ENCODE measurements at places on chromosomes 1 and 21. TPM values are rescaled to one million over a fixed set of nuclear protein-coding genes. Genes with fewer than 3 reads are reported as not detected.

The CCDC17 gene
- total RNA-seq = 9.2 TPM

DNA sequence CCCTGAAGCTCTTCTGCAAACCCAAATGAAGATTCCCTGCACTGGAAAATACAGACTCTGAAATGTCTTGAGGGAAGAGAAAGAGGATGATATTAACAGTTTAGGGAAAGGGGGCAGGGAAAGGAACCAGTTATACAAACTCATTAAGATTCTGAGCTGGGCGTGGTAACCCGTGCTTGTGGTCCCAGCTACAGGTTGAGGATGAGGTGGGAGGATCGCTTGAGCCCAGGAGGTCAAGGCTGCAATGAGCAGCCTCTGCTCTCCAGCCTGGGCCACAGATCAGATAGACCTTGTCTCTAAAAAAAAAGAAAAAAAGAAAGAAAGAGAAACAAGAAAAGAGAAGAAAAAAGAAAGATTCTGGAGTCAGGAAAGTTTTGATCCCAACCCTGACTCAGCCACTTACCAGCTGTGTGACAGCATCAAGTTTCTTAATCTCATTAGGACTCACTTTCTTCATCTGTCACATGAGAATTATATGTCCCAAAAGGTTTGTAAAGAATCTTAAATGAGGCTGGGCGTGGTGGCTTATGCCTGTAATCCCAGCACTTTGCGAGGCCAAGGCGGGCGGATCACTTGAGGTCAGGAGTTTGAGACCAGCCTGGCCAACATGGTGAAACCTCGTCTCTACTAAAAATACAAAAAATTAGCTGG lies 53.9 kb downstream of the OPTC start:
- H3K27ac ChIP-seq = no peak overlapping the region
- no peaks in the 10 kb centered on the region for H3K36me3 ChIP-seq
- H3K27me3 ChIP-seq = no peaks in the 10 kb centered on the region
- no peaks in the 10 kb centered on the region for H3K4me1 ChIP-seq
- H3K4me3 ChIP-seq = no peak overlapping the region

- H3K4me3 ChIP-seq = peak overlapping the region; percentile 16
- no peaks in the 10 kb centered on the region for H3K27me3 ChIP-seq
- no peaks in the 10 kb centered on the region for H3K4me1 ChIP-seq
- no peak overlapping the region for H3K27ac ChIP-seq
- no peaks in the 10 kb centered on the region for H3K36me3 ChIP-seq
- DNase-seq = no peak
These were observed 12.1 kb downstream of the RGS18 start for GRCh38 chr1:192170196-192170984.

- no peak overlapping the region for H3K4me3 ChIP-seq
- peaks cover 4% of the 10 kb centered on the region for H3K36me3 ChIP-seq
- no peak overlapping the region for H3K27ac ChIP-seq
- H3K27me3 ChIP-seq = no peaks in the 10 kb centered on the region
- no peaks in the 10 kb centered on the region for H3K4me1 ChIP-seq
These were observed 55.6 kb upstream of the FBXO28 start for GRCh38 chr1:224058303-224058702.

- no peak overlapping the region for H3K27ac ChIP-seq
- no peak overlapping the region for H3K4me3 ChIP-seq
- no peak for DNase-seq
- H3K36me3 ChIP-seq = peaks cover 19% of the 10 kb centered on the region
- H3K27me3 ChIP-seq = no peaks in the 10 kb centered on the region
These were observed 4.0 kb upstream of the CLDN19 start for GRCh38 chr1:42744148-42744413.

GRCh38 chr1:60757485-60757884 lies 324.9 kb upstream of the NFIA start:
- H3K27me3 ChIP-seq = no peaks in the 10 kb centered on the region
- no peak overlapping the region for H3K4me3 ChIP-seq
- no peaks in the 10 kb centered on the region for H3K36me3 ChIP-seq
- H3K27ac ChIP-seq = no peak overlapping the region
- no peak for DNase-seq

- peaks cover 40% of the 10 kb centered on the region for H3K4me1 ChIP-seq
- DNase-seq = peak; percentile 83
- peak overlapping the region; percentile 82 for H3K27ac ChIP-seq
- H3K27me3 ChIP-seq = no peaks in the 10 kb centered on the region
- H3K36me3 ChIP-seq = no peaks in the 10 kb centered on the region
These were observed 45.9 kb downstream of the WDR4 start for GRCh38 chr21:42833439-42833815.

DNA sequence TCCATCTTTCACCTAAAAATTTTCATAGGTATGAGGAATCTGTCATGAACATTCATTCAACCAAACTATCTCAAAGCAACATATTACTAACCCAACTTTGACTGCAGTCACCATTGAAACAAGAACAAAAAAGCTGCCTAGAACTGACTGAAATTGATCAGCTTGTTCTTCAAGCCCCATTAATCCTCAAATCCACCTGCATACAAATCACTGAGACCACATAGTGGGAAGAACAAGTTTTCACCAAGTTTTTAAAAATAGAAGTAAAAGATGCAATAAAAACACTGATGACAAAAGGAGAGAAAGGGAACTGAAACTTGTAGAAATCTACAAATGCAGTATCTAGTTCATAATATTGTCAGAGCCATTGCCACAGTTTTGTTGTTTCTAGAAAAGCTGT lies 6.1 kb downstream of the SORT1 start:
- H3K27me3 ChIP-seq = peaks cover 37% of the 10 kb centered on the region
- H3K36me3 ChIP-seq = no peaks in the 10 kb centered on the region
- peaks cover 2% of the 10 kb centered on the region for H3K4me1 ChIP-seq
- DNase-seq = no peak
- H3K27ac ChIP-seq = no peak overlapping the region

GRCh38 chr1:84217239-84217638 lies 73.2 kb downstream of the PRKACB start:
- H3K4me1 ChIP-seq = peaks cover 41% of the 10 kb centered on the region
- no peak for DNase-seq
- no peak overlapping the region for H3K27ac ChIP-seq
- peaks cover 47% of the 10 kb centered on the region for H3K36me3 ChIP-seq
- H3K4me3 ChIP-seq = no peak overlapping the region

The PTPN22 gene
- 27.3 TPM for total RNA-seq

DNA sequence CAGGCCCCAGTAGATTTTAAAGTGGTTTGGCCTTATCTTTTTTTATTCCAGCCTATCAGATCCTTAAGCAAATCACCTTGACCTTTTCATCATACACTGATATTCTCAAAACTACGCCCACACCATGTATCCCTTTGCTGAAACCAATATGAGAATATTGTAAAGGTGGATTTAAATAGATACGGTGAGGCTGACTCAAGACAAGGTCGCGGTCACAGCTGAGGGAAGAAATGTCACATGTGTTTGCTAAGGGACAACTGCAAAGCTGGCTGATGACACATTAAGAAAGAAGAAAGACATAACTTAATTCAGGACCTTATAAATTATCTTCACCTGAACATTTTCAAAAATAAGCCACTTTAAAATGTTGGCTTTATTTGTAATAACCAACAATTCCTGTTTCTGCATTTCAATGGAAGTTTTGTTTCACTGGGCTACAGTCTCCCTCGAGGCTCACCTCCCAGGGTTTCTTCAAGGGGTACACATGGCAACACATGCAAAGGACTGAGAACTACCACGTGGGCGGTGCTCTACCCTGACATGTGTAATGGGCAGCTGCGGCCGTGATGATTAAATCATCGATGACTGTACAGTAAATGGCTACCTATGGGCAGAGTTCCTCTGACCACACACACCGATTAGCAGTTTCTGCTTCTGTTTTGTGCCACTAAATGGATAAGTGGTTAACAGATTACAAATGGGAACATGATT lies 189.5 kb downstream of the SIPA1L2 start:
- no peak for DNase-seq
- no peak overlapping the region for H3K4me3 ChIP-seq
- H3K27ac ChIP-seq = no peak overlapping the region
- H3K36me3 ChIP-seq = no peaks in the 10 kb centered on the region
- H3K27me3 ChIP-seq = no peaks in the 10 kb centered on the region

- H3K27ac ChIP-seq = no peak overlapping the region
- no peaks in the 10 kb centered on the region for H3K4me1 ChIP-seq
- DNase-seq = no peak
- peaks cover 9% of the 10 kb centered on the region for H3K27me3 ChIP-seq
- no peak overlapping the region for H3K4me3 ChIP-seq
These were observed 59.5 kb downstream of the UROD start for GRCh38 chr1:45071567-45071966.

DNA sequence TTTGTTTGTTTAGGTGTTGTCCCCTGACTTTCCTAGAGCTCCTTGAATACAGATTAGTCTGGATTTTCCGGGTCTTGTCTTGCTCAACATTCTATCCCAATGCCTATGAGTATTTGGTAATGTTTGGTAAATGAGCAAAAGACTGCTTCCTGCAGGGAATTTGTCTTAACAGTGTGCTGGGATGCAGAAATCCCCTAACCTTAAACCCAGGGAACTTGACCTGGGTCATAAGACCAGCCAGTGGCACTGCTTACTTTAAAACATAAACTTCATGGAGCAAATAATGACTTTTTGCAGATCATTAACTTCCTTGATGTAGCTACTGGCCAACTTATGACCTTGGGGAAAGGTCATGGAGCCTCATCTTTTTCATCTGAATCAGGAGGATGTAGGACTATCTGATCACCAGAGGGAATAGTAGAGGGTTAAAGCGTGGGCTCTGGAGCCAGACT lies 27.2 kb downstream of the TCEANC2 start:
- DNase-seq = no peak
- no peaks in the 10 kb centered on the region for H3K36me3 ChIP-seq
- H3K27me3 ChIP-seq = no peaks in the 10 kb centered on the region
- no peak overlapping the region for H3K4me3 ChIP-seq
- peaks cover 12% of the 10 kb centered on the region for H3K4me1 ChIP-seq

The ELAPOR1 gene
- total RNA-seq = 7.0 TPM

DNA sequence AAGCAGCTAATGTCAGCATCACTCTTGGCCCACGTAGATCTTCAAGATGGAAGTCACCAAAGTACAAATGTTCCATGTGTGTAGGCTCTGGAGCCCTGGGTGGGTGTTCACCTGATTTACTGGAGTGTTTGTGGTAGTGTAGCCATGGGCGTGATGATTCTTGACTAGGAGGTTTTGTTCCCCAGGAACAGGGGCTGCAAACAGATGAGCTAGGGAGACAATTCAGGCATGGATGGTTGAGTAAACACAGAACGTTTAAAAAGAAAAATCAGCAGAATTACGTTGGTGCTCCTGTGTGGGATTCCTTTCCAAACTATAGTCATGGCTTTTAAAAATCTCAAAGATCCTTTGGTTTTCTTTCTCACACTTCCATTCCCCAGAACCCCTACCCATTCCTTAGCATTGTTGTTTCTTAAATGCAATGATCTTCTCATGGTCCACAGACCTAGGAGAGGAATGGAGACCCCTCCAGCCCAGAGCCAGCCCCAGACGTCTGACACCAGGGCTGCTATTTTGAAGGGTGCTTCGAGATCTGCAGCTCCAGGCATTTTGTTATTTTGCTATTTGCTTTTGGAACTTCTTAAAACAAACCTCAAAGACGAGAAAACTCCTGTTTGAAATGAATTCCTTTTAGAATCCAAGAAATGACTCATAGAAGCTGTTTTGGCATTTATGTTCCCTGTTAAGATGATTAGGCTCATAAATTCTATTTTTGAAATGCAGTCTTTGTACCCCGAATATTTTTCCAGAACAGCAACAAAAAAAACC lies 115.1 kb downstream of the ETS2 start:
- DNase-seq = no peak
- H3K4me3 ChIP-seq = no peak overlapping the region
- H3K4me1 ChIP-seq = no peaks in the 10 kb centered on the region
- H3K27ac ChIP-seq = no peak overlapping the region
- peaks cover 12% of the 10 kb centered on the region for H3K27me3 ChIP-seq

- peak; percentile 9 for DNase-seq
- peaks cover 24% of the 10 kb centered on the region for H3K36me3 ChIP-seq
- H3K4me3 ChIP-seq = peak overlapping the region; percentile 95
- peaks cover 61% of the 10 kb centered on the region for H3K4me1 ChIP-seq
These were observed 779 bp downstream of the BEND5 start for GRCh38 chr1:48775831-48776392.

- peaks cover 5% of the 10 kb centered on the region for H3K36me3 ChIP-seq
- H3K4me1 ChIP-seq = peaks cover 68% of the 10 kb centered on the region
- peak overlapping the region; percentile 94 for H3K4me3 ChIP-seq
These were observed 996 bp downstream of the CNIH4 start for GRCh38 chr1:224357626-224358124.

- H3K36me3 ChIP-seq = peaks cover 26% of the 10 kb centered on the region
- no peaks in the 10 kb centered on the region for H3K27me3 ChIP-seq
- peak overlapping the region; percentile 97 for H3K27ac ChIP-seq
- DNase-seq = no peak
- peaks cover 61% of the 10 kb centered on the region for H3K4me1 ChIP-seq
These were observed 837 bp downstream of the UBASH3A start for GRCh38 chr21:42404539-42404938.

GRCh38 chr1:46013581-46013980 lies 118.8 kb downstream of the PIK3R3 start:
- no peak overlapping the region for H3K27ac ChIP-seq
- H3K36me3 ChIP-seq = peaks cover 15% of the 10 kb centered on the region
- DNase-seq = no peak
- H3K4me3 ChIP-seq = no peak overlapping the region

The MMEL1 gene
- 3.3 TPM for total RNA-seq

- DNase-seq = no peak
- H3K27me3 ChIP-seq = peaks cover 23% of the 10 kb centered on the region
- H3K36me3 ChIP-seq = no peaks in the 10 kb centered on the region
- no peak overlapping the region for H3K4me3 ChIP-seq
- H3K4me1 ChIP-seq = no peaks in the 10 kb centered on the region
These were observed 46.0 kb downstream of the GRIK3 start for GRCh38 chr1:36988321-36988720.

GRCh38 chr1:61424382-61424781 lies 300.6 kb downstream of the TM2D1 start:
- no peaks in the 10 kb centered on the region for H3K36me3 ChIP-seq
- no peak overlapping the region for H3K4me3 ChIP-seq
- DNase-seq = no peak
- H3K4me1 ChIP-seq = peaks cover 6% of the 10 kb centered on the region

The OLFML2B gene
- not detected for total RNA-seq

- no peaks in the 10 kb centered on the region for H3K27me3 ChIP-seq
- H3K4me1 ChIP-seq = no peaks in the 10 kb centered on the region
- no peak overlapping the region for H3K27ac ChIP-seq
- H3K4me3 ChIP-seq = no peak overlapping the region
- DNase-seq = no peak
- H3K36me3 ChIP-seq = no peaks in the 10 kb centered on the region
These were observed 178.7 kb downstream of the CYYR1 start for GRCh38 chr21:26394341-26394740.

- DNase-seq = no peak
- H3K27ac ChIP-seq = no peak overlapping the region
- H3K27me3 ChIP-seq = no peaks in the 10 kb centered on the region
- H3K4me3 ChIP-seq = no peak overlapping the region
These were observed 39.3 kb downstream of the PLPPR5 start for GRCh38 chr1:98965394-98965793.
